Stimulated activated CD4-positive, alpha-beta T cell treated with anti-CD3 and anti-CD28 coated beads, Interleukin-4, amount 100 ng/mL, for 1 hour (primary cell): ENCODE measurements at places on chromosomes 6 and 20.

DNA sequence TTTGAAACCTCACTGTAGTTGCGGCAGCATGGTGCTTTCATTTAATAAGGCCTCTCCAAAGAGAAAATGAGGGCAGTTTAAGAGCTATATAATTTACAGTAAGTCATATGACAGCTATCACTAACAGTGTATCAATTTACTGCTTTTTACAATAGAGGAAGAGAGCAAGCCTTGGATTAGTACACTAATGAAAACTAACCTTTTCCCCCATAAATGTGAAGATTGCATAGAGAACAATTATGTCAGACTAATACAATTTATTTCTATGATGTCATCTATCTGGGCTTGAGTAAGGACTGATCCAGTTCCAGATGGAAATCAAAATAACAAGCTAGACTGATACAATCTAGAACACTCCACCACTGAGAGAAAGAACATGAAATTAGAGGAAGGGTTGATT is 78.1 kb upstream of the FAM83B start:
- DNase-seq, result no peak

- no peak for DNase-seq
Observed at GRCh38 chr20:3175270-3175669, 1.9 kb upstream of the LZTS3 start.

DNA sequence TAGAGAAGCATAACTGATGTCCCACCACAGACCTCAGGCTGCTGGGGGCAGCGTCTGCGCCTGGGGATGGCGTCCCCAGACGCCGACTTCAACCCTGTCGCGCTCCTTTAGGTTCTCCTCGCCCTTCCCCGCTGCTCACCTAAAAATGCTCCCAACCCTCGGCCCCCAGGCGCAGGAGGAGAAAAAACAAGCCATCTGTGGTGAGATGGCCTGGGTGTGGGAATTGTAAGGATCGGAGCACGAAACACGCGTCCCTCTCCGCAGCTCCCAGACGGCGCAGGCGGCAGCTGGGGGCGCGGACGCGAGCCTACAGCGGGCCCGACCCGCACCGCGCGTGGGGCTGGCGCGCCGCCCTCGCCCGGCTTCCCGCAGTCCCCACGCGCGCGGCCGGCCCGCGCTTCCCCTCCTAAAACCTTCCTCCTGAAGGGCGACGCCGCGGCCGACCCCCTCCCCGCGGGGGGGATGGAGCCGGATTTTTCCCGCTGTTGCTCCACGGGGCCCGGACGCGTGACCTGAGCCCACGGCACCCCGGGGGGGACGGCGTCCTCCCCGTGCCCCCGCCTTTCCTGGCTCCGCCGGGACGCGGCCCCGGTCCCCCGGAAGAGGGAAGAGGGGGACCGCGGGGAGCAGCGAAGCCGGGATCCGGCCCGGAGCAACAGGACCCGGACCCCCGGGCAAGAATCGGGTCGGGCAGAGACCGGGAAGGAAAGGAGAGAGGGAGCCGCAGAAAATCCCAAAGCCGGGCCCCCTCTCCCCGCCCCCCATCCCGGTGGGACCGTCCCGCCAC is 611 bp downstream of the EPB41L2 start:
- DNase-seq, result peak; percentile 21

DNA sequence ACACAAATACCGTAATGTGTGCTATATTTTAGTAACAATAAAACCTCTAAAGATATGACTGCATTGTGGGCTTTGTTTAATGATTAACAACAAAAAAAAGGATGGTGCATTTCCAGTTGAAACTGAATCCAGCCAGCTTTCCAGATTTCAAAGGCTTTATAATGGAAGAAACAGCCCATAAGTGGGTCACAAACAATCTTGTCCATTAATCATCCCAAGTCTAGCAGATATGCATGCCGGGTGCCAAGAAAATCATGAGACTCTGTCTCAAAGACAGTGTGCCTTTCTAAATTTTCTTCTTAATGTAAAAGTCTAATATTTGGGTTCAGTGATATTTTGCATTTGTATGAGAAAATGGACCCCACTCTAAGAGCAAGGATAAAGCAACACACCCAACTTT is 20.6 kb upstream of the LAMP5 start:
- no peak for DNase-seq

DNA sequence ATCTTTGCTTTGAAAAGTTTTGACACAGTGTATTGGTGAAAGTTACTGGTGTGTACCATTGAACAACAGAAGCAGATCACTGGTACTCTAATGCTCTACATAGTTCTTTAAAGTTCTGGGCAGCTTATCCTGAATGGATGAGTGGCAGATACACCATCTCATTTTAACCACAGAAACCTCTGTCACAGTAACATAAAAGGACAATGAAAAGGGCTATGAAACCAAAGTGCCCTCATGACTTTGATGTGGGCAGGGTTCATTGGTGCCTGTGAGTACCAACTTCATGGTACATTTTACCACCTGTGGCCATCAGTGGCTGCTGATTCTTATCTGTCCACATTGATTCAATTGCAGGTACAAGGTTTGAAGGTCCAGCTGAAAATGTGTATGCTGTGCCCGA is 285.7 kb upstream of the PREP start:
- DNase-seq, result no peak

GRCh38 chr6:168104636-168105035 is 25.6 kb upstream of the FRMD1 start:
- no peak for DNase-seq

DNA sequence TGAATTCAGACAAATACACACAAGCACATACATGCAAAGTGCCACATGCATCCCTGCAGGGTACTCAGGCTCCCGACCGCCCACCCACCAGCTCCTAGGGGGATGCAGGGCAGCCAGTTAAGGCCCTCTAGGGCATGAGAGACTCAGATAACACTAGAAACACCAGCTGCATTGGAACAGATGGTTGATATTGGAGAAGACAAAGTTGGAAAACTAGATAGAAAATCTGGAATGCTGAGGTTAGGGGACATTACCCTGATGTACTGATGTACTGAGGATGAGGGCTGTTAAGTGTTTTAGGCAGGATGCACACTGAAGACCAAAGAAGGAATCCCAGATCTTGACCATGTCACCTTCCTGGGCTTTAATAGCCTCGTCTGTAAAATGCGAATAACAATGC is 134.6 kb upstream of the ECI2 start:
- DNase-seq, result no peak

DNA sequence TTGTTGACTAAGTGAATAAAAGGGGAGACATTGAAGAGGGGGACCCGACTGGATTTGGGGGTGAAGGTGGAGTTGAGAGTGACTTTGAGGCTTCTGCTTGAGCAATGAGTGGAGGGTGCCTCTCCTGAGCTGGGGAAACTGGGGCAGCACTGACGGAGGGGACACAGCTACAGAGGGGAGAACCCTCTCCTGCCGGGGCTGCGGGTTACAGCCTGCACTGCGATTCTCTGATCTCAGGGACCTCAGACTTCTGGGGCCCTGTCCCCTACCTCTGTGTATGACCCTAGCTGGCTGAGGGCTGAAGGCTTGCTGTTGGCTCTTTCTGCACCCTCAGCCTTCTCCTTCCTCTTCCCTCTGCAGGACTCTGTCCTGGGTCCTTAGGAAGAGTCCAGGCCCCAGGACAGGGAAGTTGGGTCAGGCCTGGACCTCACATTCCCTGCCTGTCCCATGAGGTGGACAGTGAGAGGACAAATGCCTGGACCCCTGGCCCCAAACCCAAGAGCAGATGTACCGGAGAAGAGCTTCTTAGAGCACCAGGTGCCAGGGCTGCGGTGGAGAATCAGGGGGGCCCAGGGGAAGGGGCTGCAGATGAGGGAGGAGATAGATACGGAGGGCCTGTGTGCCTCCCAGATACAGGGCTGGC is 13.7 kb upstream of the FAM110A start:
- DNase-seq, result no peak

DNA sequence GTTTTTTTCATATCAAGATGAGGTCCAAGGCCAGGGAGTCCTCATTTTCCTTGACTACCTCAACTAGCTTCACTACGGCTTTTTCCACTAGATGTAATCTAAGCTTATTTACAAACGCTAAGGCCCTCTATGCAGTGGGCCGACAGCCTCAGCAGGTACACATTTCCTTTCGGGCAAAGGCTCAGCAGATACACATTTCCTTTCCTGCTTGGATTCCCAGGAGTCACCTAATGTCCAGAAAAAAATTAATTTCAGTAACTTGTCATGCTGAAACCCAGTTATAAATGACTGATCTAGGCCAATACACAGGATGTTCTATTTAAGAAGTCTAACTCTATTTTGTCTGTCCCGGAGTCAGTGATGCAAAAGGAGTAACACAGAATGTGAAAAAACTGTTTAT is 7.2 kb upstream of the KIAA0408 start:
- no peak for DNase-seq

GRCh38 chr6:32885698-32886286 is 31.8 kb downstream of the PSMB9 start:
- no peak for DNase-seq

DNA sequence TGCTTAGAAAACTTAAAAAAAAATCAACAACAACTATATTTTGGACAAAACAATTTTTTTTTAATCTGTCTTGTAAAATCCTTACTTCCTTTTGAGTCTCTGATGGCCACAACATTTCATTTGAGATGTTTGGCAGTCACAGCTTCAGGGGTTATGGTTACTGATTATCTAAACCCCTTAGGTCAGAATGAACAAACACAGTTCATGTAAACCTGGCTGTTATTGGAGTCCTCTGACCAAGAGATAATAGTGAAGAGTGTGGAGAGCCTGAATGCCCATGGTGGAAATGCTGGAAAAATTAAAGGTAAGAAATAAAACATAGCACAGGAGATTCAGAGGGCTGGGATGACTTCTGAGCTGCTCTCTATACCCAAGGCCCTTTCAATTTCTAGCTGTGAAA is 38.2 kb downstream of the TMX4 start:
- DNase-seq, result no peak

GRCh38 chr6:34566830-34567546 is 10.9 kb upstream of the SPDEF start:
- no peak for DNase-seq
